RKO (cell line): ENCODE measurements at places on chromosomes 13 and 19.

- no peak for DNase-seq
These were observed 40.3 kb upstream of the ARHGEF7 start for GRCh38 chr13:111074826-111075225.

- DNase-seq = no peak
These were observed 2.5 kb downstream of the PRTN3 start for GRCh38 chr19:843180-843835.

DNA sequence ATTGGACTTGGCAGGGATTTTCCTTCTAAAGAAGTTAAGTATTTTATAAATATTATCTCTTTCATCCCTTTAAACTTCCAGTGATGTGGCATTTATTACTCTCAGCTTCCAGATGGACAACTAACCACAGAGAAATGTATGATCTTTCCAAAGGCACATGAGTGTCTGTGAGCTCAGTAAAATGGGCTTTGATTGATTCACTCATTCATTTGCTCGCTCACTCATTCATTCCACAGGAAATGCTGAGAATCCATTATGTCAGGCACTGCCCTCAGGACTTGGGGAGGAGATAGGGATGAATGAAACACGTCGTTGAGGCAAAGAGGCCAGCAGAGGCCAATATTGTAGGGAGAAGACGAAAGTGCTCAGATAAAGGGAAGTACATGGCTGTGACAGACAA is 359.3 kb downstream of the EFNB2 start:
- DNase-seq = peak; percentile 27

DNA sequence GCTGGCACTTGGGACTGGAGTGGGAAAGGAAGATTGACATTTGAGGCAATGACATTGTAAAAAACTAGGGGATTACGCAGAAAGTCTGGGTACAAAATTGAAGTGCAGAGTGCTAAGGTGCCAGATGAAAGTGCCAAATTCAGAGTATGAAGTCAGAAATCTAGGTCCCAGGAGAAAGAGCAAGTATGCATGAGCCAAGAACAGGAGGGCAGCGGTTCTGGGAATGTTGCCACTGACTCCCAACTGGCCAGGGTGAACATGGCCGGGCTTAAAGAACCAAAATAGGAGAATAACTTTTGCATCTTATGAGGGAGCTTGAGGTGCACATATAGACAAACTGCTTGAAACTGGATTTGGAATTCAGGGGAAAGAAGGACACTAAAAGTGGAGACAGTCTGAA is 495.8 kb upstream of the KLF12 start:
- no peak for DNase-seq

- no peak for DNase-seq
These were observed 80.0 kb downstream of the ZNF429 start for GRCh38 chr19:21585281-21585890.

DNA sequence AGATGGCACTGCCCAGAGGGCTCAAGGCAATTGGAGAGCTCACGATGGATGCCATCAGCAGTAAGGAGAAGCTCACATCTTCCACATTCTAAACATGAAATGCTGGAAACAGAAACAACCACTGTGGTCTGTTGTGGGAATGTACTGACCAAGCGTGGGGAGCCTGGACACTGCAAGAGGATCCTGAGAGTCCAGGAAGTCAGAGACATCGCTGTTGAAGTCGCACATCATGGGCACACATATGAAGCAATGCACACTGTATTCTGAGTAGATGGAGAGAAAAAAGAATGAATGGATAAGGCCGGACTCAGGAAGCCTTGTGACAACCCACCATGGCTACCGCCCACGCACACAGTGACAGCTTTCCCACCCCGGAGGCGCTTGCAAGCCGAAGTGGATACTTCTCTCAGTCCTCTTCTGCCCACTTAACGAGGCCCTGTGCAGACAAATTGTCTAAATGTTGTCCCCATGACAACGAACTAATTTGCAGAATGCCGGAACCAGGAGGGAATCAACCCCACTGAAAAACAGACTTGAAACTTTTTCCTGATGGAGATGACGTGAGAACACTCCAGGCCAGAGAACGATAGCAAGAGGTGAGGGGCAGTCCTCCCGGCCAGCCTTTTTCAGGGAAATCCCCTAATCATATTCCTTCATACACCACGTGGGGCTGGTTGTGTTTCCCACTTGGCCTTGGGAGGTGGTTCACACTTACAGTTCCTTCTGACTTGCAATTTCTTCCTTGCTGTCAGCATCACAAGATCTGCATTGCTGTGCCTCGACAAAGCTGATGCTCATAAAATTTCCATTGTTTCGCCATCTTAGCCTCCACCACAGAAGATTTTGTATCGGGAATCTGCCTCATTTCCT is 109.6 kb upstream of the SERP2 start:
- no peak for DNase-seq

DNA sequence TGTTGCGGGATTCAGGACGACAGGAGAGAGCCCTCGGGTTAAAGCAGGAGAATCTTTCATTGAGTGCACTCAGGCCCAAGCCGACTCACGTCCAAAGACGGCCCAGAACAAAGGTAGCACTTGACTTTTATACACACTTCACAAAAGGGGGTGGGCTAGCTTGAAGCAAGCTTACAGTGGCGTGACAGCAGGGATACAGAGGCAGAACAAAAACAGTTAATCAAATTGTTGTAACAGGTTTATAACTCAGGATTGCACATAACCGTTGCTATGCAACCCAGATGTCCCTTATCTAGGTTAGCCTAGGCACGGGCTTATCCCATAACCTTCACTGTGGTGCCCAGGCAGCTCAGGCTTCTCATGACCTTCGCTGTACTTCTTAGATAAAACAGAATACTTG is 2.0 kb downstream of the MED25 start:
- DNase-seq = no peak

GRCh38 chr19:28899703-28900102 is 313.2 kb downstream of the UQCRFS1 start:
- no peak for DNase-seq

- no peak for DNase-seq
These were observed 6.5 kb upstream of the GPC6 start for GRCh38 chr13:93220073-93220472.

- no peak for DNase-seq
These were observed 8.8 kb downstream of the SCEL start for GRCh38 chr13:77544355-77544754.

GRCh38 chr13:112743451-112744167 is 53.8 kb downstream of the ATP11A start:
- no peak for DNase-seq

- DNase-seq = no peak
These were observed 48.6 kb downstream of the UBL3 start for GRCh38 chr13:29801737-29802305.

DNA sequence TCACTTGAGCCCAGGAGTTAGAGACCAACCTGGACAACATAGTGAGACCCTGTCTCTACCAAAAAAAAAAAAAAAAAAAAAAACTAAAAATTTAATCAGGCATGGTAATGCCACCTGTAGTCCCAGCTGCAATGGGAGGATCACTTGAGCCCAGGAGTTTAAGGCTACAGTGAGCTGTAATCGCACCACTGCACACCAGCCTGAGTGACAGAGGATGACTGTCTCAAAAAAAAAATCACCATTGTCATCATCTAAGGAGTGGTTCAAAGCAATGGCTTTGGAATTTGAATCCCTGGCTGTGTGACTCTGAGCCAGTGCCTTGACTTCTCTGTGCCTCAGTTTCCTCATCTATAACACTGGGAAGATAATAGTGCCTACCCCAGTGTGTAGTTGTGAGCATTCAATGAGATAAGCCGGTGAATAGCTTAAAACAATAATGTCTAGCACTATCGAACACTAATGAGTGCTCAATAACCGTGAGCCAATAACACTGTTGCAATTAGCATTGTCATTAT is 11.5 kb downstream of the IGSF23 start:
- no peak for DNase-seq

DNA sequence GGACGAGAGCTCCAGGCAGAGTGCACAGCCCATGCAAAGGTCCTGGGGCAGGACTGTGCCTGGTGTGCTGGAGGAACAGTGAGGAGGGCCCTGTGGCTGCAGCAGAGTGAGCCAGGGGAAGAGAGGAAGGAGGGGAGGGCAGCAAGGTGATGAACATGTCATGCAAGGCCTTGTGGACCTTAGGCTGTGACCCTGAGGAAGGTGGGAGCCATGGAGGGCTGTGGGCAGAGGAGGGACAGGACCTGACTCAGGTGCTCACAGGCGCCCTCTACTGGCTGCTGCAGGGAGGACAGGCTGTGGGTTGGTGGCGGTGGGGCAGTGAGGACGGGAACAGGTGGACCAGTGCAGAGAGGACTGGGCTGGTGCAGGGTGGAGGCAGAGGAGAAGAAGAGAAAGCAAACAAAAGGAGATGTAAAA is 170.3 kb downstream of the PTPRS start:
- no peak for DNase-seq

GRCh38 chr13:99653526-99653925 is 152.3 kb downstream of the TM9SF2 start:
- no peak for DNase-seq

GRCh38 chr19:34731019-34731829 is 2.8 kb upstream of the ZNF181 start:
- no peak for DNase-seq

GRCh38 chr19:35379992-35380391 is 9.1 kb downstream of the GPR42 start:
- DNase-seq = no peak

DNA sequence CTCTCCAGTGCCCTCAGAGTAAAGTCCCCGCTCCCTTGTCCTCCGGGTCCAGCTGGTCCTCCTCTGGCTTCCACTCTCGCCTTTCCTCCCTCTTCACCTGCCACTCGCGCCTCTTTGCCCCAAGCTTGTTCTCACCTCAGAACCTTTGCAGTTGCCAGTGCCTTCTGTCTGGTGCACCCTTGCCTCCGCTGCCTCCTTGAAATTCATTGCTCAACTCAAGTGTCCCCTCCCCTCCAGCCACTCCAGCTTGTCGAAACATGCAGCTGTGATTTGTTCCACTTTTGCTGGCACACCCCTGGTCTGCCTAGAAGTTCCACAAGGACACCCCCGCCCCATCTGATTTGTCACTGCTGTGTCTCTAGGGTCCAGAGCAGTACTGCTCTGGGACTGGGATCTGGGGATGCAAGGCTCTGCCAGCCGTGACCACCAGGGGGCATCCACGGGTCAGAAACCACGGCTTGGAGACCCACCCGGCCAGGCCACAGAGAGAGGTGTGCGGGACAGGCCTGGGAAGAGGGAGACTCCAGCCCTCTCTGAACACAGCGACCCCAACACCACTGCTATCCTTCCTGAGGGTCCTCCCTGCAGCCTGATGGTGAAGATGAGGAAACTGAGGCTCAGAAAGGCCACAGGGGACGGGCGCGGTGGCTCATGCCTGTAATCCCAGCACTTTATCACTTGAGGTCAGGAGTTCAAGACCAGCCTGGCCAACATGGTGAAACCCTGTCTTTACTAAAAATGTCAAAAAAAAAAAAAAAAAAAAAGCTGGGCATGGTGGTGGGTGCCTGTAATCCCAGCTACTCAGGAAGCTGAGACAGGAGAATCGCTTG is 49.9 kb downstream of the AP1M1 start:
- DNase-seq = peak; percentile 66

DNA sequence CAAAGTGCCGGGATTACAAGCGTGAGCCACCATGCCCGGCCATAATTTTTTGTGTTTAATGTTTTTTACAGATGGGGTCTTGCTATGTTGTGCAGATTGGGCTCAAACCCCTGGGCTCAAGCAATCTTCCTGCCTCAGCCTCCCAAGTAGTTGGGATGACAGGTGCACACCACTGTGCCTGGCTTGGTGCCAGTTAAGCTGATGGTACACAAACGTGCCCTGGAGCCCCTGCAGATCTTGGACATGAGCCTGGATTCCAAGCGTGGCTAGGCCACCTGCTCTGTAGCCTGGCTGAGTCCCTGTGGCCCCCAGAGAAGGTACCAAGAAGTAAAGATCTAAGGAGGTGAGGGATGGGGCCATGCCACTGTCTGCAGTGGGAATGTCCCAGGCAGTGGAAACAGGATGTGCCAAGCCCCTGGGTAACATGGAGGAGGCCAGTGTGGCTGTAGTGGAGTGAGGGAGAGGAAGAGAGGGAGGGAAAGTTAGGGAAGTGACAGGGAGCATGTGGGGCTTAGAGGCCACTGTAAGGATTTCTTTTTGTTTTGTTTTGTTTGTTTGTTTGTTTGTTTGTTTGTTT is 7.0 kb downstream of the PRODH2 start:
- no peak for DNase-seq

- DNase-seq = no peak
These were observed 82.9 kb downstream of the TNFRSF19 start for GRCh38 chr13:23652909-23653726.

DNA sequence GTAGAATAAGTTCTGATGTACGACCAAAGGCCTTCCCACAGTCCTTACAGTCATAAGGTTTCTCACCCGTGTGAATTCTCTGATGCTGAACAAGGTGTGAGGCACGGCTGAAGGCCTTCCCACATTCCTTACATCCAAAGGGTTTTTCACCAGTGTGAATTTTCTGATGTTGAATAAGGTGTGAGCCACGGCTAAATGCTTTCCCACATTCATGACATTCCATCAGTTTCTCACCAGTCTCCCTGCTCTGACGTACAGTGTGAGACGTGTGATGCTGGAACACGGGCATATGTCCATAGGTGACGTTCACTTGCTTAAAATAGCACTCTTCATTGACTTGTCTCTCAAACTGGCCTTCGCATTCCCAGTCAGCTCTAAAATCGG is 31.0 kb upstream of the COX7A1 start:
- no peak for DNase-seq

- DNase-seq = no peak
These were observed at the start of gene NANOS2 for GRCh38 chr19:45913874-45914830. Gene NANOS2, minus strand, starts transcription at chr19:45914778. Its CDS starts 85 bp downstream, at chr19:45914693.

DNA sequence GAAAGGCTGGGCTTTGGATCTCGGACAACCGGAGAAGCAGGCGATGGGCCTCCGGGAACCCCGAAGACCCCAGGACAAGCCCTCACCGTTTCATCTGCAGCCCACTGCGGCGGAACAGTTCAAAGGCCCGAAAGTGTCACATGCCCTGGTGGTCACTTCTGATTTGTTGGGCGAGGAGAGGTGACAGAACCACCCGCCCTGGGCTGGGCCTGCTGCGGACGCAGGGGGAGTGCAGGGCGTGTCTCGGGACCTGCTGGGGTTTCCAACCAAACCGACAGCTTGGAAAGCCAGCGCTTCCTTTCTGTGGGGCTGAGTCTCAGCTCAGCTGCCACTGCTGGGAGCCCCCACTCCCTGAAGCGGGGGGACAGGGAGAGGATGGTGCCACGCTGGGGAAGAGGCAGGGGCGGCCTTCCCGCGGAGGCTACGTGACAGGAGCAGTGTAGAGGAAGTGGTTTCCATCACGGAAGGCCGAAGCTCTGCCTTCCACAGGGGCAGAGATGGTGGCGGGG is 22.8 kb upstream of the ZBTB7A start:
- no peak for DNase-seq

GRCh38 chr19:15048128-15048527 is 1.2 kb upstream of the CASP14 start:
- no peak for DNase-seq

- DNase-seq = peak; percentile 49
These were observed 11.2 kb upstream of the PRR19 start for GRCh38 chr19:42290523-42291434.
